CD4-positive, alpha-beta memory T cell (primary cell): ENCODE measurements at places on chromosomes 2 and 18. TPM values are rescaled to one million over a fixed set of nuclear protein-coding genes. Genes with fewer than 3 reads are reported as not detected.

LOXHD1 gene
- not detected for polyA plus RNA-seq

CPO gene
- not detected for polyA plus RNA-seq

TLX2 gene
- polyA plus RNA-seq: 0.33 TPM

ELOA2 gene
- polyA plus RNA-seq: not detected

HRH4 gene
- 2.2 TPM for polyA plus RNA-seq

DNA sequence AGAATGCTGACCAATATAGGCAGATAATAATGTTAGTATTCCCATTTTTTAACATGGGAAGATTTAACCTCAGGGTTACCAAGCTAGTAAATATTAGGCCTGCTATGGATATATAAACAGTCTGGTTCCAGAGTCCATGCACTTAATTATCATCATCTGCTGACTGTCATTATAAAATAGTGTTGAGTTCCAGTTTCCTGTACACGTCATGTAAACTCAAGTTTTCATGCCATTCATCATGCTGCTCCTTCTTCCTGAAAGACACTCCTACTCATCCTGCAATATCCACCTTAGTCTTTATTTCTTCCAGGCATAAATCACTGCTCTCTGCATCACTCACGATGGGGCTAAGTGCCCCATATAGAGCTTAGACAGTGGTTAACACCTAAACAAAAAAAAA is 420.8 kb upstream of the SPHKAP start:
- H3K36me3 ChIP-seq: no peaks in the 10 kb centered on the region
- H3K27me3 ChIP-seq: no peaks in the 10 kb centered on the region
- no peak for DNase-seq
- no peaks in the 10 kb centered on the region for H3K4me1 ChIP-seq
- no peak overlapping the region for H3K27ac ChIP-seq
- H3K4me3 ChIP-seq: no peak overlapping the region

DNA sequence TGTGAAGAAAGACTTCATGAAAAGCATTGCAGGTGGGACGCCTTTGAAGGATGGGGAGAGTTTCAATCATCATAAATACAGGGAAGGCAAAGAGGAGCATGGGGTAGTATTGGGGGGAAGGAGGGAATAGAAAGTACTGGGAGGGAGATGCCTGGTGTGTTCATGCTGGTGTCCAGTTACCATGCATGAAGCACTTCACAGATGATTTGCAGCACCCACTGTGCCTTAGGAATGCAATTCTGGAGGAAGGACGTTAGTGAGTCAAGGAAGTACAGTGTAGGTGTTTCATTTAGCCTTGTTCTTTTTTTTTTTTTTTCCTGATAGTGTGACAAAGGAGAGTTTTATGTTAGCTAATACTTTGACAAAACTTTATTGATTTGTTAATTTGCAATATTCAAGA is 36.8 kb downstream of the ADAM23 start:
- no peak for DNase-seq
- no peak overlapping the region for H3K27ac ChIP-seq
- no peaks in the 10 kb centered on the region for H3K36me3 ChIP-seq
- no peaks in the 10 kb centered on the region for H3K4me1 ChIP-seq
- H3K4me3 ChIP-seq: no peak overlapping the region

DNA sequence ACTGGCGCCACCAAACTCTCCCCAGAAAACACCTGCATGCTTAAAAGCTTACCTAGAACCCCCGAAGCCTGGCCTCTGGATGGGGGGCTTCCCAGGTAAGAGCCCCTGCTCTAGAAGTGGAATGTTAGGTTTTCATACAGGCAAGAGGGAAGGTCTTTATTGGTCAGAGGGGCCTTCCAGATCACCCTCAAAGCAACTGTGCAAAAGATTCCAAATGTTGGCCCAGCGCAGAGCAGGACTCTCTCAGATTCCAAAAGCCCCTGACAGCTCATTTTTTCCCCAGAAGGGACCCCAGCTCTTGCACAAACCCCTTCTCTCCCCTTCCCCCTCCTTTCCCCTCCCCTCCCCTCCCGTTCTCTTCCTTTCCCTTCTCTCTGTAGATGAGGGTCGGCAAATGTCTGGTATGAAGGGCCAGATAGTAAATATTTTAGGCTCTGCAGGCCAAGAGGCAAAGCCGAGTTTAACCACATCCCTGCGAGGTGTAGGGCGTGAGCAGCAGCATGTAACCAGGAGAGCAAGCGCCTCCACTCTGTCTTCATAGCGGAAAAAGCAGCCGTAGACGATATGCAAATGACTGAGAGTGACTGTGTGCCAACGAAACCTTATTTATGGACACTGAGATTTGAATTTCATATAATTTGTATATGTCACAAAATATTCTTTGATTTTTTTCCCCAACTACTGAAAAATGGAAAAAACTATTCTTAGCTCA is 116.9 kb downstream of the SMAD7 start:
- no peaks in the 10 kb centered on the region for H3K36me3 ChIP-seq
- peak overlapping the region; percentile 54 for H3K4me3 ChIP-seq
- H3K27me3 ChIP-seq: no peaks in the 10 kb centered on the region

DNA sequence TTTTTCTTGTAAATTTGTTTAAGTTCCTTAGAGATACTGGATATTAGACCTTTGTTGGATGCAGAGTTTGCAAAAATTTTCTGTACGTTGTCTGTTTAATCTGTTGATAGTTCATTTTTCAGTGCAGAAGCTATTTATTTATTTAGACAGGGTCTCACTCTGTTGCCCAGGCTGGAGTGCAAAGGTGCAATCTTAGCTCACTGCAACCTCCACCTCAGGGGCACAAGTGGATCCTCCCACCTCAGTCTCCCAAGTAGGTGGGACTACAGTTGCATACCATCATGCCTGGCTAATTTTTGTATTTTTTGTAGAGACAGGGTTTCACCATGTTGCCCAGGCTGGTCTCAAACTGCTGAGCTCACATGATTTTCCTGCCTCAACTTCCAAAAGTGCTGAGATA is 568.2 kb upstream of the REG3G start:
- H3K4me1 ChIP-seq: no peaks in the 10 kb centered on the region
- H3K27ac ChIP-seq: no peak overlapping the region
- H3K36me3 ChIP-seq: no peaks in the 10 kb centered on the region
- no peaks in the 10 kb centered on the region for H3K27me3 ChIP-seq
- DNase-seq: no peak

DNA sequence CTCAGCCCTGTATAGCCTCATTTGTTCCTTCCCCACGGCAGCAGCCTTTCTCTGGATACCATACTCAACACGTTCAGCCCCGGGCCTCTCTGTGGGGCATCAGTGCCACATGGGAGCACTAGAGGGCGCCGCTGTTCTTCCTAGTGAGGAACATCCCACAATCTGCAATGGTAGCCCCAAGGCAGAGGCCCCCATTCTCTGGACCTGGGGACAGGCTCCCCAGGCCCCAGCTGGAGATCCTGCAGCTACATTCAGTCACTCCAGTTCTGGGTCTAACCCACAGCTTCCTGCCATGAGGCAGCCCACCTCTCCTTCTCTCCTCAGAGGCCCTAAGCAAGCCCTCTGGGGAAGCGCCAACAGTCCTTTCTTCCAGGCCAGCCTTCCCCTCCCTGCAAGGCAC is 14.2 kb upstream of the SFXN5 start:
- no peaks in the 10 kb centered on the region for H3K36me3 ChIP-seq
- no peaks in the 10 kb centered on the region for H3K27me3 ChIP-seq
- no peak overlapping the region for H3K4me3 ChIP-seq
- H3K27ac ChIP-seq: no peak overlapping the region

DNA sequence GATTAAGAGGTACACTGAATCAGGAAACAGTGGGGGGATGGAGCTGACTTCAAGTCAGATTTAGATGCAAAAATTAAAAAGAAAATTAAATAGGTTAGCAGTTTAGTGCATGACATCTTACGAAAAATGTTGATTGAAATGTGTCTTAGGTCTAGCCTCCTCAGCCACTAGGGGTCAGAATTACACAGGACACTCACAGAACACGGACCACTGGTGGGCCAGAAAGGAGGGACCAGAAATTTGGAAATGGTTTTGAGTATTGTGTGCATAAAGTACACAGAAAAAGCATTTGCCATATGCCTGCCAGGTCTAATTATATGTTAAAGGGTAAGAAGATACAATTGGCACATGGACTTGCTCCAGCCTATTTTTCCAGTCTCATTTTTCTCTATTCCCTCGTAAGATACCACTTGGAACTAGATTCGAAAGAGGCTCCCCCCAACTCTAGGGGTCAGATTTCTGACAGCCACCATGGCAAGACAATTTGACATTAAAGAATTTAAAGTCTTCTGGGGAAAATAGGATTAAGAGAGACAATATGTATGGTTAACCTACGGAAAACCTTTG is 550.2 kb upstream of the SETBP1 start:
- H3K27me3 ChIP-seq: no peaks in the 10 kb centered on the region
- no peak overlapping the region for H3K27ac ChIP-seq
- H3K4me1 ChIP-seq: no peaks in the 10 kb centered on the region
- no peak for DNase-seq

DNA sequence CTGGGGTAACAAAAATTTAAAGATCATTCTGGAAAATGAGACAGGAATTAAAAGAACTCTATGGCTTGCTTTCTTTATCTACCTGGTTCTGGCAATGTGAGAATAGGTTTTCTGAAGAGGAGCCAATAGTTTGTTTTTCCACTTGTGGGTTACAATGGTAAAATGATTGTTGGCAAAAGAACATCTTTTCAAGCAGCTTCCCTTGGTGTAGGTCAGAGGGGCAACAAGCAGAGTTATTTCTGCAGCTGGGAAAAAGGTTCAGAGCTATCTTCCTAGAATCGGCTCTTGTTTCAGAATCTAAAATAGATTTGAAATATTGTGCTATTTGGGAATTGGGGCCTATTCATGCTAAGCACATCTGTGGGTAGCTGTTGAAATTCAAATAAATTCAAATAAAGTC is 11.5 kb upstream of the TSPYL6 start:
- H3K27ac ChIP-seq: no peak overlapping the region
- H3K27me3 ChIP-seq: no peaks in the 10 kb centered on the region
- no peak for DNase-seq
- H3K4me1 ChIP-seq: no peaks in the 10 kb centered on the region
- H3K4me3 ChIP-seq: no peak overlapping the region

DNA sequence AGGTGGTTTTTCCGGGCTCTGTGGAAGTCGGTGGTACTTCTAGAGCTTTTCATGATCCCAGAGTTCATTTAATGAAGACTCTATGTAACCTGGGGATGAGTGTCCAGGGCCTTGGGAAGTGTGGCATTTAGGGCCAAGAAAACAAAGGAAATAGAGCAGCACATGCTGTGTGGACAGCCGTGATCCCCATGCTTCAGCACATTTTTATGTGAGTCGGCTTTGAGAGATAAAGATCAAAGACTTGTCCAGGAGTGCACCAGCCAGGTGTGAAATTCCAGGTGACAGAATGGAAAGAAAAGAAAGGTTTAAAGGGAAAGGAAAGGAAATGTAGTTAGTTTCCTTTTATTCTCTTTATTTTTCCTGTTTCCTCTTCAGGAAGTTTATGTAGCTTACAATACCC is 258.0 kb upstream of the NRP2 start:
- H3K27me3 ChIP-seq: no peaks in the 10 kb centered on the region
- no peak overlapping the region for H3K27ac ChIP-seq
- no peak for DNase-seq
- no peaks in the 10 kb centered on the region for H3K36me3 ChIP-seq
- H3K4me1 ChIP-seq: no peaks in the 10 kb centered on the region

GRCh38 chr18:74775239-74775638 is 177.6 kb downstream of the ZNF407 start:
- H3K36me3 ChIP-seq: no peaks in the 10 kb centered on the region
- H3K27ac ChIP-seq: no peak overlapping the region
- H3K4me1 ChIP-seq: no peaks in the 10 kb centered on the region

GRCh38 chr2:10058251-10059015 is 15.1 kb downstream of the KLF11 start:
- no peak overlapping the region for H3K27ac ChIP-seq
- H3K4me1 ChIP-seq: peaks cover 6% of the 10 kb centered on the region
- H3K4me3 ChIP-seq: no peak overlapping the region
